ENCODE measurements at places on chromosomes 13 and 19. TPM values are rescaled to one million over a fixed set of nuclear protein-coding genes. Genes with fewer than 3 reads are reported as not detected.

Gene SCEL
- total RNA-seq: not detected

Gene FAM216B
- total RNA-seq: not detected

Gene NXNL1
- not detected for total RNA-seq

DNA sequence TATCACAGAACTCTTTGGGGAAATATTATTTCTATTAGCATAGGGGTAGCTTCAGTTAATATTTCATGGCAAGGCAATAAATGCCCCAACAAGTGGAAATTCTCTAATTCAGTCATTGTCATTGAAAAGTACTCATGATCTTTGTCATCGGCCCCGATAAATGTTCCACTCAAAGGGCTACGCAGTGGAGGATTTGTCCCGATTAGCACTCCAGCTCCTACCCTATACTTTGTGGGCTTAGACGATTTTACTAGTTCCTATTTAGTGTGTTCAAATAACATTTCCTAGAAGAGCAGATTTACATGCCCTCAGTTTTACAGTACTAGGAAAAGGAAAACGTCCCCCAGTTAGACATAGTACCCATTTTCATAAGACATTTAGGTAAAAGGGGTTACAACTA lies 38.0 kb upstream of the ATP12A start:
- DNase-seq: no peak
- H3K4me1 ChIP-seq: no peaks in the 10 kb centered on the region
- no peak overlapping the region for H3K4me3 ChIP-seq
- H3K36me3 ChIP-seq: no peaks in the 10 kb centered on the region

GRCh38 chr19:12194827-12195731 lies 32.2 kb downstream of the ZNF136 start:
- H3K36me3 ChIP-seq: no peaks in the 10 kb centered on the region
- H3K27me3 ChIP-seq: no peaks in the 10 kb centered on the region
- peak; percentile 95 for DNase-seq
- peak overlapping the region; percentile 87 for H3K27ac ChIP-seq
- H3K4me3 ChIP-seq: peak overlapping the region; percentile 75

- no peaks in the 10 kb centered on the region for H3K27me3 ChIP-seq
- no peak overlapping the region for H3K4me3 ChIP-seq
These were observed 118.8 kb downstream of the VWA8 start for GRCh38 chr13:41842036-41842620.

GRCh38 chr19:15101479-15102082 lies 5.6 kb upstream of the SYDE1 start:
- no peaks in the 10 kb centered on the region for H3K27me3 ChIP-seq
- H3K4me3 ChIP-seq: no peak overlapping the region
- H3K4me1 ChIP-seq: peaks cover 2% of the 10 kb centered on the region
- no peak for DNase-seq
- no peak overlapping the region for H3K27ac ChIP-seq
- no peaks in the 10 kb centered on the region for H3K36me3 ChIP-seq

DNA sequence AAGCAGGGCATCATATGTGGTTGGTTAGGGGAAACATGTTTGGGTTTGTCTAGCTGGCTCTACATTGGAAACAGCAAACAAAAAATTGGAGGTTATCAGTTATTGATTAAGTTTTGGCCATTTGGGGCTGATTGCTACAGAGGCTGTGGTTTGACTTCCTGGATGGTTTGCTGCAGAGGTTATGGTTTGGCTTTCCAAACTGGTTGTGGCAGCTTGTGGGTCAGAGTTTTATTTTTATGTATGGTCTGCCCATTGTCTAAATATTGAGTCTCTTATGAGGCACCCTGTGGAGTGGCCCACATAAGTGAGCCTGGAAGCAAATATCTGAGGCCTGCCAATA lies 261.6 kb downstream of the GPC5 start:
- H3K4me3 ChIP-seq: no peak overlapping the region
- no peak overlapping the region for H3K27ac ChIP-seq
- H3K27me3 ChIP-seq: no peaks in the 10 kb centered on the region
- no peaks in the 10 kb centered on the region for H3K4me1 ChIP-seq
- no peak for DNase-seq

DNA sequence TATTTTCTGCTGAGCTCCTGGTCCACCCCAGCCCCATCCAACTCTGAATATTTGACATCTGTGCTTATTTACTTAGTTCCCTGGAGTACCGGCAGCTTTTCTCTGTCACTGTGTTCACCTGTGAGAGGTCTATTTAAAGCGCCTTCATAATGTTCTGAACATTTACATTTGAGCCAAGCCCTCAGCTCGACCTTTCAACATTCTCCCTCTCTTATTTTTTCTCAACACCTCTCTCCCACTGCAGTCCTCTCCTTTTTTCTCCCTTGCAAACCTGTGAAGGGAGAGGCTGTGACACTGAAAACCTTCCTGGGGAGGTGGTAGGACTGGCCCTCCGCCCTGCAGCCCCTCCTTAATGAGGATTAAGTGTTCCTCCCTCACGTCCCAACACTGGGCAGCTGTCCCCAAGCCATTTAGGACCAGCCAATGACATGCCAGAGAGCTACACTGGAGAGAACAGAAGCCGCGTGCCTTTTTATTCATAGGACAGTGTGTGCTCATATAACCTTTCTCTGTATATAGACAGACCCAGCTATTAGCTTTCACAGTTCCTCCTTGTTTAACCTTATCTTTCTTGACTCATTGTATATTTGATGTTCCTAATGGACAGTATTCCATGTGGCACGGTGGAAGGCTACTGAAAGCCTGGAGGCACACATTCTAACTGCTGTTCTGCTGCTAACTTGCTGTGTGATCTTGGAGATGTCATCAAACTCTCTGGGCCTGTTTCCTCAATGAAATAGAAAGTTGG lies 134.8 kb downstream of the NUFIP1 start:
- H3K36me3 ChIP-seq: no peaks in the 10 kb centered on the region
- H3K27me3 ChIP-seq: no peaks in the 10 kb centered on the region
- peak overlapping the region; percentile 82 for H3K27ac ChIP-seq
- DNase-seq: no peak
- no peak overlapping the region for H3K4me3 ChIP-seq
- H3K4me1 ChIP-seq: peaks cover 63% of the 10 kb centered on the region

GRCh38 chr19:29189033-29189360 lies 24.0 kb downstream of the UQCRFS1 start:
- no peak for DNase-seq
- H3K27me3 ChIP-seq: peaks cover 5% of the 10 kb centered on the region
- no peak overlapping the region for H3K27ac ChIP-seq
- no peaks in the 10 kb centered on the region for H3K4me1 ChIP-seq

GRCh38 chr13:56396318-56396717 lies 744.4 kb upstream of the PRR20A start:
- H3K4me3 ChIP-seq: no peak overlapping the region
- no peak overlapping the region for H3K27ac ChIP-seq
- H3K4me1 ChIP-seq: no peaks in the 10 kb centered on the region
- no peaks in the 10 kb centered on the region for H3K36me3 ChIP-seq
- H3K27me3 ChIP-seq: no peaks in the 10 kb centered on the region

DNA sequence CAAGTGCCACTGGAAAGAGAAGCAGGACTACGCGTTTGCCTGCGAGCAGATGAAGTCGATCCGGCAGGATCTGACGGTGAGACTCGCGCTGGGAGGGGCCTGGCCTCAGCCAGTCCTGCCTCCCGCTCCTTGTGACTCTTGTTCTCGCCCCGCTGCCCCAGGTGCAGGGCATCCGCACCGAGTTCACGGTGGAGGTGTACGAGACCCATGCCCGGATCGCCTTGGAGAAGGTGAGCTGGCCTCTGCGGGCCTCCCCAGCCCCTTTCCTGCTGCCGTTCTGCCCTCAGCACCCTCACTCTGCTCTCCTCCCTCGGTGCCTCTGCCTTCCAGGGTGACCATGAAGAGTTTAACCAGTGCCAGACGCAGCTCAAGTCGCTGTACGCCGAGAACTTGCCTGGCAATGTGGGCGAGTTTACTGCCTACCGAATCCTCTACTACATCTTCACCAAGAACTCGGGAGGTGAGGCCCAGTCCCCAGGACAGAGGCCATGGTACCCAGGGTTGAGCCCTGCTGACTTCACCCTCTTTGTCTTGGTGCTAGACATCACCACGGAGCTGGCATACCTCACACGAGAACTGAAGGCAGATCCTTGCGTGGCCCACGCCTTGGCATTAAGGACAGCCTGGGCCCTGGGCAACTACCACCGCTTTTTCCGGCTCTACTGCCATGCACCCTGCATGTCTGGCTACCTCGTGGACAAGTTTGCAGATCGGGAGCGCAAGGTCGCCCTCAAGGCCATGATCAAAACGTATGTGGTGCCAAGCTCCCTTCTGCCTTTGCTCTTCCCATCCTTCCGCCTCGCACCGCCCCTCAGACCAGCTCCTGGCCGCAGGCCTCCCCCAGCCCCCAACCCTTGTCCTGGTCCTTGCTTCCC lies 5.6 kb downstream of the LENG9 start:
- H3K4me1 ChIP-seq: peaks cover 54% of the 10 kb centered on the region
- H3K4me3 ChIP-seq: no peak overlapping the region
- H3K27ac ChIP-seq: no peak overlapping the region
- no peak for DNase-seq
- peaks cover 82% of the 10 kb centered on the region for H3K36me3 ChIP-seq
- no peaks in the 10 kb centered on the region for H3K27me3 ChIP-seq

- no peak overlapping the region for H3K4me3 ChIP-seq
- no peak for DNase-seq
- H3K27me3 ChIP-seq: no peaks in the 10 kb centered on the region
- H3K27ac ChIP-seq: peak overlapping the region; percentile 14
These were observed 70.9 kb upstream of the WASF3 start for GRCh38 chr13:26486550-26486949.

DNA sequence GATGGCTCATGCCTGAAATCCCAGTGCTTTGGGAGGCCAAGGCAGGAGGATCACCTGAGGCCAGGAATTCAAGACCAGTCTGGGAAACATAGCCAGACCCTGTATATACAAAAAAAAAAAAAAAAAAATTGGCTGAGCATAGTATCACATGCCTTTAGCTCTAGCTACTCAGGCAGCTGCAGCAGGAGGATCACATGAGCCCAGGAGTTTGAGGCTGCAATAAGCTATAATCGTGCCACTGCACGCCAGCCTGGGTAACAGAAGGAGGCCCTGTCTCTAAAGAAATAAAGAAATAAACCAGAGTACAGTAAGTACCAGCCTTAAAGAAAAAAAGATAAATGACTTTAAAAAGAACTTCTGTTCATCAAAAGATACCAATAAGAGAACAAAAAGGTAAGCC lies 52.9 kb downstream of the FAM124A start:
- no peaks in the 10 kb centered on the region for H3K36me3 ChIP-seq
- H3K4me1 ChIP-seq: peaks cover 19% of the 10 kb centered on the region
- H3K4me3 ChIP-seq: no peak overlapping the region

- no peak for DNase-seq
- H3K27ac ChIP-seq: no peak overlapping the region
- peak overlapping the region; percentile 46 for H3K4me3 ChIP-seq
- H3K36me3 ChIP-seq: no peaks in the 10 kb centered on the region
- H3K27me3 ChIP-seq: no peaks in the 10 kb centered on the region
These were observed 20.5 kb downstream of the ZNF114 start for GRCh38 chr19:48290401-48290770.

DNA sequence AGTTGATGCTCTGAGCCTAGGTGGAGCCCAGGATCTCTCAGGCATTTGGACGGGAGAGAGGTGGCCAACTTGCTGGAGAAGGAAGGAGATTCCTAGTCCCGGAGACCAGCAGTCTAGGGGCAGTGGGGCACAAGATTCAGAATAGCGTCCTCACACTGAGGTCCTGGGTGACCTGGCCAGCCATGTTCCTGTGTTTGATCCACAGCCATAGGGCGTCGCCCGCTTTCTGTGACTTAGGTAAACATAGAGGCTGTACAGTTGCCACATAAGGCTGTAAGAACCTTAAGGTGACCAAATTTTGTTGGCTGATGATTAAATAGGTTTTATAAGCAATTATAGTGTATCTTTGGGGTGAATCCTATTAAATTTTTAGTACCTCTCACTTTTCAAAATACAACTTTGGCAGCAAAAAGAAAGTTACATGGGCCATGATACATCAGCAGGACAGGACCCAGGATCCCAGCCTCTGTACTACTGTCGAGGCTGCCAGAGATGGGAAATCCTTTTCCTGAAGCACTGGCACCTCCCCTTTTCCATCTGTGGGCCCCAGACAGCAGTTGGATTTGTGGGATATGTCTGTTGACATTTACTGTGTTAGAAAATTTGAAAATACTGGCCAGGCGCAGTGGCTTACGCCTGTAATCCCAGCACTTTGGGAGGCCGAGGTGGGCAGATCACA lies 37.5 kb downstream of the TSSK6 start:
- peaks cover 29% of the 10 kb centered on the region for H3K36me3 ChIP-seq
- no peak overlapping the region for H3K27ac ChIP-seq

- H3K27me3 ChIP-seq: no peaks in the 10 kb centered on the region
- H3K36me3 ChIP-seq: no peaks in the 10 kb centered on the region
- no peak overlapping the region for H3K4me3 ChIP-seq
- no peak for DNase-seq
- peak overlapping the region; percentile 75 for H3K27ac ChIP-seq
- peaks cover 51% of the 10 kb centered on the region for H3K4me1 ChIP-seq
These were observed 221.0 kb downstream of the KLF12 start for GRCh38 chr13:73913079-73913740.

DNA sequence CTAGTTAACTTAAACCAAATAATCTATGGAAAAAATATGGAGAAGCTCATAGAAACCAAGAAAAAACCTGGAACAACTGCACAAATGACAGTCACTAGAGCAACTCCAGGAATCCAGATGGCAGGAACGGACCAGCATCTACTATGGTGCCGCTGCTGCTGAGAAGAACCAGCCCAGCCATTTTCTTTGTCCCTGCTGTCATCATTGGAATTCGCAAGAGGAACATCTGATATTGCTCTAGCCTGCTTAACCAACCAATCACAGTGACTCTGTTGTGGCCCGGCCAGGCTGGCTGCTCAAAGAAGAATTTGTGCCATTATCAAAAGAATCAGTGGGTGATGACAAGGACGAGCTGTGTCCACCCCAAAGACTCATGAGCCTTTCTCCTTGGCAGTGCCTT lies 33.1 kb upstream of the CEBPA start:
- no peaks in the 10 kb centered on the region for H3K36me3 ChIP-seq
- no peaks in the 10 kb centered on the region for H3K4me1 ChIP-seq
- no peak for DNase-seq
- H3K27ac ChIP-seq: no peak overlapping the region

GRCh38 chr13:99596180-99596579 lies 94.9 kb downstream of the TM9SF2 start:
- H3K27me3 ChIP-seq: no peaks in the 10 kb centered on the region
- DNase-seq: no peak
- H3K27ac ChIP-seq: no peak overlapping the region
- no peaks in the 10 kb centered on the region for H3K36me3 ChIP-seq

- no peak overlapping the region for H3K27ac ChIP-seq
- no peaks in the 10 kb centered on the region for H3K4me1 ChIP-seq
- no peaks in the 10 kb centered on the region for H3K36me3 ChIP-seq
- H3K4me3 ChIP-seq: peak overlapping the region; percentile 25
These were observed 204.5 kb upstream of the SLITRK1 start for GRCh38 chr13:84086847-84087162.

DNA sequence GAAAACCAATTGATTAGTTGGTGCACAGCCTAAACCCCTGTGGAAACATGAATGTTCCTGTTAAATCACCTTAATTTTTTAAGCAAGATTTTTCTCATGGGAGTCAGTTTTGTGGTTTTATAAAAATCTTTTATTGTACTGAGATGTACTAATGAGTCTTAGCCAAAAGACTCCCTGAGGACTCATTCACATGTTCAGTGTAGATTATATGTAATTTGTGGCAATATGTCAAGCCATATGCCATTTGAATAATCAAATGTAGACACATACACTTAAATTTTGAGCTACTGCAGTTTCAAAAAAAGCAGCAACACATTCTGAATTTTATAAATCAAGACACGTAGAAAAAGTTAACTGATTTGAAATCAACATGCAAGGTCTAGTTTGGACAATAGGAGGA lies 395.2 kb downstream of the MYO16 start:
- no peaks in the 10 kb centered on the region for H3K4me1 ChIP-seq
- no peaks in the 10 kb centered on the region for H3K36me3 ChIP-seq
- no peaks in the 10 kb centered on the region for H3K27me3 ChIP-seq

GRCh38 chr19:49988433-49988832 lies 27.5 kb upstream of the SIGLEC11 start:
- no peaks in the 10 kb centered on the region for H3K27me3 ChIP-seq
- H3K4me3 ChIP-seq: no peak overlapping the region
- no peaks in the 10 kb centered on the region for H3K4me1 ChIP-seq
- peaks cover 98% of the 10 kb centered on the region for H3K36me3 ChIP-seq
- no peak for DNase-seq
- H3K27ac ChIP-seq: no peak overlapping the region
